Stimulated activated CD4-positive, alpha-beta T cell treated with anti-CD3 and anti-CD28 coated beads, Interleukin-4, amount 100 ng/mL, for 24 hours (primary cell): ENCODE measurements at places on chromosomes 3 and 15.
A peak's percentile ranks its signal among the peaks of the same experiment; 100 is the strongest.

DNA sequence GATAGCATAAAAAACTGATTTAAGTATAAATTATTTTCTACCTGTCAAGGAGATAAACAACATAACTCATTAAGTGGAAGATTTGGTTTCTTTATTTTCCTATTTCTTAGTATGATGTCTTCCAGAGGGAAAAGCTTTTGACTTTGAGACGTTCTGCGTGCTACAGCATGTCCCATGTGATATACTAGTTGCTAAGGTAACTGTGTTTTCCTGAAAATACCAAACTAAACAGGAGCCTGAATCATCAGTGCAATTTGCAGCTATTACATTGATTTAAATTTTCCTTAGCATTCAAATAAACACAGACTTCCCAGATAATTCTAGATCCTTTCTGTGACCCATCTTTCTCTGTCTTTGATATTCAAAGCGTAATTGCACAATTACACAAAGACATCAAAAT lies 117.7 kb upstream of the P2RY1 start:
- DNase-seq = no peak

DNA sequence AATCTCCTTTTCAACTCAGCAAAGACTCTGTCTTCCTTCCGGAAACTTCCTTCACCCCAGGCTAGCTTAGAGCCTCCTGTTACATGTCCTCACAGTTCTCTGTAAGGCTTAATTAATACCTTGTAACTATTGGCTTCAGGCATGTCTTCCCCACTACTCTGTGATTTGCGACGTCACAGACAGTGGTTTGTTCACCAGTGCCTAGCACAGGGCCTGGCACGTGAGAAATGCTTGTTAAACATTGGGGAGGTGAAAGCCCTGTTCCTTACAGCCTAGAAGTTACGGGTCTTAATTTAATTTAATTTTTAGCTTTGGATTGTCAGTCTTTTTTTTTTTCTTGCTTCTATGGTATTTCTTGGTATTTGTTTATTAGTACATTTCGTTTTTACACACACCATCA lies 36.4 kb upstream of the CACNA2D3 start:
- DNase-seq = no peak

DNA sequence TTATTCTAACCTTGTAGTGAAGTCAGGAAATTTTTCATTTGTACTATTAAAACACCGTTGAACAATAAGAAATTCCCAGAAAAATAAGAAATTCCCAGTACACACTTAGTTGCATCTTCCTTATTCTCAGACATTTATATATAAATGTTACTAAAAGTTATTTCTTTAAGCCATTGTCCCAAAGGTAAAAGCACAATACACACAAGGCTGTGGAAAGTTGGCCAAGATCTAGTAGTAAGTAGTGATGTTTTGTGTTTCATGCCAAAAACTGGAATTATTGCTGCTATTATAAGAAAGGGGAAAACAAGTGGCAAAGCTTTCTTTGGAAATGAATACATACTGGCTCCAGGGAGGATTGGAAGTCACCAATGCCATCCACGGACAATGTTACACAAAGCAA lies 802.5 kb upstream of the DPPA4 start:
- DNase-seq = no peak

- no peak for DNase-seq
Measured at GRCh38 chr3:70281663-70282062, 30.8 kb downstream of the MDFIC2 start.

GRCh38 chr3:197750396-197750831 lies 731 bp downstream of the FYTTD1 start:
- peak; percentile 51 for DNase-seq

DNA sequence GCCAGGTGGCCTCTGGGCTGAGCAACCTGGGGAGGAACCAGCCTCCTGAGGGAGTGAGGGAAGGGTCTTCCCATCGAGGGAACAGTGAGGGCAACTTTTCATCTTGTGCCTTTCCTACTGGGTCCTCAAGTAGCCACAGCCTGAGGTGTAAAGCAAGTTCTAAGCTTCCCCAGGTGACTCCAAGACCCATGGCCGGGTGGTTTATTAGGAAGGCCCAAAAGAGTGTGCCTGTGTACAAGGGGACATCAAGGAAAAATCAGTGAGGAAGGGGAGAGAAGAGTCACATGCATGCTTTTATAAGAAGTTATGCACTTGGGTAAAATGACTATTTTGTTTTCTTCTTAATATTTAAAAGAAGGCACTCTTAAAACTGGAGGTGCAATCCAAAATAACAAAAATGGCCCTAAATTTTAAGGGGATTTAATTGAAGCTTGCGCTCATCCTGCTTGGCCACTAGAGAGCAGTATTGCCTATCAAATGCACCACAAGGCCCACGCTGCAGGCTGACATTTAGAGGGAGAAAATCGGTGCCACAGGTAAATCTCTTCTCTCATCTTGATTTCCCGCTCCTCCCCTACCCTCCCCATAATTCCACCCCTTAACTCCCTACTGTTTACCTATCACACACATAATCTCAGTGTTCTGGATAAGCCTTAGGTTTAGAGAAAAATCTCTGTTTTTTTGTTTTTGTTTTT lies 6.7 kb downstream of the NANOGP8 start:
- DNase-seq = peak; percentile 25

DNA sequence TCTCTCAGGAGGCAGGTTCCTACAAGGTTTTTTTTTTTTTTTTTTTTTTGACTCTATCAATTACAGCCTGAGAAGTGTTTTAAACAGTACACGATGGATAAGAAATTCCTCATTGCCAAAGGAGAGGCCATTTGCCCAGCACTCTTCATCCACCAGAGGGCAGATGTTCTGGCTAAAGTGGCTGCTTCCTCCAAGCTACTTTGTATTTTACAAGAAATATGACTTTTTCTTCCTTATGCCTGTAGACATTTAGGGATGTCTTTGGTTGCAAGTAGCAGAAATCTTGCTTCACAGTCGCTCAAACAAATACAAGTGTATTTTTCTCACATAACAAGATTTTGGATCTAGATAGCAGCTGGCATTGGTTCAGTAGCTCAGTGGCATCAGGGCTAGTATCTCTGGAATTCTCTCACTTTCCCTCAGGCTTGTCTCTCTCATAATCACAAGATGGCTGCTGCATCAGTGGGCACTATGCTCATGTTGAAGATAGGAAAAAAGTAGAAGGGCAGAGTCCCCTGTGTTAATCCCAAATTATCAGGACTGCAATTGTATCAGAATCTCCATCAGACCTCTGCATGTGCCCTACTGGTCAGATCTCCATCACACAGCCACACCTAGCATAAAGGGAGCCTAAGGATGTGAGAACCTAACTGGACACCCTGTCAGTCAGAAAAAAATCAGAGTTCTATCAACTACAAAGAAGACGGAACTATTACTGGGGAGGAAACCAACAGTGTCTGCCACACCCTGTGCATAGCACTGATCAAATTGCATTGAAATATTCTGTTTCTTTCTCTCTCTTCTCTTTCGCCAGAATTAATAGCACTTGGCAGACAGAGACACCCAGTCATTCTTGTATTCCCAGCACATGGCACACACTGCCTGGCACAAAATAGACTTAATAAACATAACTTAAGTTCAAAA lies 138.9 kb upstream of the COL8A1 start:
- no peak for DNase-seq

DNA sequence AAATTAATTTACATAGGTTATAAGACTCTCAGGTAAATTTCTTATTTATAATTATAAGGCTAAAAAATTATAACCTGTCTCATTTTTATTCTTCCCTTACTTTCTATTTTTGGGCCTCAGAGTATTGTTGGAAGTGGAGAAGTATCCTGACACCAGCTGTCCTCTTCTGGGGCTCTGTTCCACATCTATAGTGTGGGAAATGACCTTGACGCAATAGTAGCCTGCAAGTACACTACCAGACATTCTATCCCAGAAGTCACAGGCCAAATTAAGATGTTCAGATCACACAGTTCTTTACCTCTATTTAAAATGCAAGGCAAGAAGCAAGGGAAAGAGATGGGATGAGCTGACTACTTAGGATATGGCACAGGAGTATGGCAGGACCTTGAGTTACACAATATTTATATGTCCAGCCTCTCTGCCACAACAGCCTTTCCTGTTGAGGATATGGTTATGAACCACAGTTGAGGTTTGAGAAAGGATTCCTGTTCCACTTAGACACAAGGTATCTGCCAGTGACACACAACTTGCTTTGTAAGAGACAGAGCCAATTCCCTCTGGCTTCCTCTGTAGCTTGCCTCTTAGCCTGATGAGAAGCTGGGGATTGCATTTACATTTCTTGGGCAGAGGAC lies 158.0 kb upstream of the IL12A start:
- no peak for DNase-seq

DNA sequence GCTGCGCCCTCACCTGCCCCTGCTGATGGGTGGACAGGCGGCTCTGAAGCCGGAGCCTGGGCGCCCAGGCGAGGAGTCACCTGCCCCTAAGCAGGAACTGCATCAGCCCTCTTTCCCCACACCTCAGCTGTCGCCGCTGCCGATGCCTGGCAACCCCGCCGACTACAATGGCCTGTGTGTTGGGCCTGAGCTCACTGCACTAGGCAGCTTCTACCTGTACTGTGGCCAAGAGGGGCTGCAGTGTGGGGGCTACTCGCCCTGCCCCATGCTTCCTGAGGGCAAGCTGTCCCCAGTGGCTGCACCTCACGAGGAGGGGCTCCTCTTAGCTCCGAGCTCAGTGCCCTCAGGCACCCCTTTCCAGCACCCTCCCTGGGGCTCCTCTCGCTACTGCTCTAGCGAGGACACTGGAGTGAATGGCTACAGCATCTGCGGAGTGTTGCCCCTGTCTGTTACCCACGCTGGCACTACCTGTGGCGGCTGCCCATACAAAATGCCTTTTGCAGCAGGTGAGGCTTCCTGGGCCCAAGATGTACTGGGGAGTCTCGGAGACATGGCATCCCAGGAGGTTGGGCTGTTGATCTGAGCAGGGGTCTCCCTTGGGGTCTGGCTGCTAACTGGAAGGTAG lies 11.3 kb upstream of the CHST14 start:
- DNase-seq = no peak

DNA sequence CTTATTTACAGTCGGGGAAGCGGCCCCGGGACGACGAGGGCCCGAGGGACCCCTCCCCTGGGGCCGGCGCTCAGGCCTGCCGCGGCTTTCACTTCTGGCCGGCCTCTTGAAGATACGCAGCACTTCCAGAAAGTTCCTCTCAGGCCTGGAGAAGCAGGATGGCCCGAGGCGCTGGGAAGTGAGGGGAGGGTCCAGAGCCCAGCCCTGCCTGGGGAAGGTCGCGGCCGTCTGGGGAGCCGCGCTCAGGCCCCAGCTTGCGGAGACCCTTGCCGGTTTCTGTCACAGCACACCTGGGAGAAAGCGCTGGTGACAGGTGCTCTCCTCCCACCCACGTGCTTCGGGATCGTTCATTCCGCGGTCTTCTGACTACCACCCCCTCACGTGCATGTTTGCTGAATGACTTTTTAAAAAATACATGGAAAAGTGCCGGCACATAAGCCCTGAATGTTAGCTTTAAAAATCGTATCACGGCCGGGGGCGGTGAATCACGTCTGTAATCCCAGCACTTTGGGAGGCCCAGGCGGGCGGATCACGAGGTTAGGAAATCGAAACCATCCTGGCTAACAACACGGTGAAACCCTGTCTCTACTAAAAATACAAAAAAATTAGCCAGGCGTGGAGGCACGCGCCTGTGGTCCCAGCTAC lies 727 bp upstream of the TM2D3 start:
- DNase-seq = peak; percentile 15

DNA sequence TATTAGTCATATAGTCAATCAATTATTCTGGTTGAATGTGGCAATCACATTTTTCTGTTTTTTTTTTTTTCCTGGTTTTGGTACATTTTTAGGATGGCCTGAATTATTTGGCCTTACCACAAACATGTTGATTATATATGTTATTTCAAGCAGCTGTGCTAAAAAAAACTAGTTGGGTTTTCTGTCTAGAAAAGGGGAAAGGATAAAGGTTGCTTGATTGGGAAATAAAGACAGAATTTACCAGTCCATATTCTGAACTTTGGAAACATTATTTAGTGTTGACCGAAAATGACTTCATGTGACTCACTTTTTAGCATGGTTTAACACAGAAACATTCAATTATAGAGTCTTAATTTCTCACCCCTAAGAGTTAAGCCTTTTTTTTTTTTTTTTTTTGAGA lies 8.1 kb downstream of the MORF4L1 start:
- no peak for DNase-seq

GRCh38 chr3:10373686-10374261 lies 52.9 kb upstream of the SEC13 start:
- no peak for DNase-seq

DNA sequence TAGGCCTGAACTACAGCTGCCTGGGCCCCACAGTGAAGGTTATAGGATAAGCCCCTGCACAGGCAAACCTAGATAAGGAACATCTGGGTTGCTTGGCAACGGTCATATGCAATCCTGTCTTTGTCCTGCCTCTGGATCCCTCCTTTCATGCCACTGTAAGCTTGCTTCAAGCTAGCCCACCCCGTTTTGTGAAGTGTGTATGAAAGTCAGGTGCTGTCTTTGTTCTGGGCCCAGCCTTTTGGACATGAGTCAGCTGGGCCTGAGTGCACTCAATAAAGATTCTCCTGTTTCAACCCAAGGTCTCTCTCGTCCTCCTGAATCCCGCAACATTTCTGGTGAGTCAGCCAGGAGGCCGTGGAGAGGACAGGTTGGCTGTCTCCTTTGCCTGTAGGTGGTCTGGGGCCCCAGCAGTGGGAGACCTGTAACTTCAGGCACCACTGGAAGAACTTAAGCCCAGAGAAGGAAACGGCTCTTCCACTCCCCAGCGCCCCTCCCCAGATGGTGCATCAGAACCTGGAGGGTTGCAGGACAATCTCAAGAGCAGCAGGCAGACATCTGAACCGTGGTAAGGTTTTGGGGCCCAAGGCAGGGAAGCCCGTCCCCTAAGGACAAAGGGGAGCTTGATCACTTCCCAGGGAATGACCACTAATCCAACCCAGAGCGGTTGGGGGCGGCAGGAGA lies 8.3 kb upstream of the SLC9C1 start:
- DNase-seq = no peak

DNA sequence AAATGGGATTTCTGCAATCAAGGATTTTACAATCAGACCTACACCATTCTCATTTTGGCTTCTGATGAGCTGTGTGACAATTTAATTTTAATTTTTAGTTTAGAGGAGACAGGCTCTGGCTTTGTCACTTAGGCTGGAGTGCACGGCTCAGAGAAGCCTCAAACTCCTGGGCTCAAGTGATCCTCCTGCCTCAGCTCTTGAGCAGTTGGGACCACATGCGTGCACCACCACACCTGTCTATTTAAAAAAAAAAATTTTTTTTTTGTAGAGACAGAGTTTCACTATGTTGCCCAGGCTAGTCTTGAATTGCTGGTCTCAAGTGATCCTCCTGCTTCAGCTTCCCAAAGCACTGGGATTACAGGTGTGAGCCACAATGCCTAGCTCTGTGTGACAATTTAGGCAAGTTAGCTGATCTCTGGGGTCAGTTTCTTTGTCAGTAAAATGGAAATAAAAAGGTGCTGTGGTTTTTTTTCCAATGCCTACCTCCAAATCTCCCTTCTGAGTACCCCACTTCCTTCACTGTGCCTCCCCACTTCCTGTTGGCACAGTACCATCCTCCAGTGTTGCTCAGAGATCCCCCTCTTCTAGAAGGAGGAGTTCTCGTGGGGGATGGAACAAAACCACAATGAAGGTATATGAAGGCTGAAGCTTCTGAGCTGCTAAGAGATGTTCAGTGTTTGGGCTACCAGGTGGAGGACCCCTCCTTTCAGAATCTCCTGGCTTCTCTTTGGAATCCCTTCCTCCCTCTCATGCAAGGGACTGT lies 54.1 kb upstream of the GSK3B start:
- no peak for DNase-seq
